HCT116 (cell line): ENCODE measurements at places on chromosomes 1 and 21. TPM values are rescaled to one million over a fixed set of nuclear protein-coding genes. Genes with fewer than 3 reads are reported as not detected.

The NPHS2 gene
- not detected for total RNA-seq

DNA sequence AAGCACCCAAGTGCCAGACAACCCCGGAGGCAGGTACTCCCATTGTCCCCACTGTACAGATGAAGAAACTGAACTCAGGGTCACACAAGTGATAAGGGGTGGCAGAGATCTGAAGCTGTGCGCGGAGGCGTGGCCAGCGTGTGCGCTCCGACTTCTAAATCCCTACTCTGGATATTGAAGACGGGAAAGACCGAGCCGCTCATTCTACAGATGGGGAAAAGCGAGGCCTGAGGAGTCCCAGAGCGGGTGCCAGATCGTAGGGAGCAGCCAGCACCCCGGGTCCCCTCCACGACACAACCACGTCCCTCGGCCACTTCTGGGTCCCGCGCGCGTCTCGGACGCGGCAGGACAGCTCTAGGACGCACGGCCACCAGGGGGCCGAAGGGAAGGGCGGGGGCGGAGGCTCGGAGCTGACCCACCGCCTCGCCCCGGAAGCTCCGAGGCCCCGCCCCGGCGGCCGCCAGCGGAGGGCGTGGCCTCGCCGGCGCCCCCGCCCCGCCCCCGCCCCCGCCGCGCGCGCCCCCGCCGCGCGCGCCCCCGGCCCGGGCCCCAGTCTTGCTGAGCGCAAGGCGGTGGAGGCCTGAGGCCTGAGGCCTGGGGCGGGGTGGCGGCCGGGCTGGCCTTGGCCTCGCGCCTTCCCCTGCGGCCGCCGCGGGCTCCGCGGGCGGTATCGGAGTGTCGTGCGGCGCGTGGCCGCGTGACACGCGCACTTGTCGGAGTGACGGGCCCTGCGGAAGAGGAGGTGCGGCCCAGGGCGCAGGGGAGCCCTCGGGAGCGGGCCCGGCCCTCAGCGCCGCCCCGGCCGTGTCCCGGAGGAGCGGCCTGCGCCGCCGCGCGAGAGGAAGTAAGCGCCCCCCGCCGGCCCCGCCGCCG lies at the start of gene H6PD:
Gene H6PD, plus strand, starts transcription at position 552 of the 873 bp plus-strand sequence. CDS start 10,161 bp downstream, outside the sequence.
- no peaks in the 10 kb centered on the region for H3K36me3 ChIP-seq
- H3K4me3 ChIP-seq: peak within 1 kb of the TSS; percentile 88
- H3K27me3 ChIP-seq: no peaks in the 10 kb centered on the region

DNA sequence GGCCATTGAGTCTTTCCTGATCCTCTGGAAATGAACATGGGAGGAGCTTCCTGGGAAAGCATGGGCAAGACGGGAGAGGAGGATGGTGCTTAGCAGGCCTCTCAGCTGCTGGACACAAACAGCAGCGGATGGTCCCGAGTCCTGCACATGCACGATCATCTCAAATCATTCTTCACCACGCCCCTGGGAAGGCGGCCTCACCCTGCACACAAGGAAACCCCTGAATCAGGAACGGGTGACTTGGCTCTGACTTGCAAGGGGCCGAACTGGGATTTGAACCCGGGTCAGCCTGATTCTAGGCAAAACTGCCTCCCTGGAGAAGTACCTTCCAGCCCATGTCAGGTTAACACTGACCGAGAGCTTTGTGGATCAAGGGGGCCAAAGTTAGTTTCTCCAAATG lies 134.8 kb upstream of the WNT4 start:
- peaks cover 8% of the 10 kb centered on the region for H3K4me1 ChIP-seq
- no peak for DNase-seq
- no peaks in the 10 kb centered on the region for H3K36me3 ChIP-seq

- H3K4me1 ChIP-seq: no peaks in the 10 kb centered on the region
- no peaks in the 10 kb centered on the region for H3K27me3 ChIP-seq
- no peak overlapping the region for H3K4me3 ChIP-seq
- DNase-seq: no peak
- H3K27ac ChIP-seq: no peak overlapping the region
- H3K36me3 ChIP-seq: no peaks in the 10 kb centered on the region
These were observed 246.3 kb downstream of the FGGY start for GRCh38 chr1:59543211-59543668.

- no peak overlapping the region for H3K4me3 ChIP-seq
- no peak overlapping the region for H3K27ac ChIP-seq
- no peaks in the 10 kb centered on the region for H3K4me1 ChIP-seq
These were observed 28.1 kb upstream of the PLXNA2 start for GRCh38 chr1:208272311-208272710.

DNA sequence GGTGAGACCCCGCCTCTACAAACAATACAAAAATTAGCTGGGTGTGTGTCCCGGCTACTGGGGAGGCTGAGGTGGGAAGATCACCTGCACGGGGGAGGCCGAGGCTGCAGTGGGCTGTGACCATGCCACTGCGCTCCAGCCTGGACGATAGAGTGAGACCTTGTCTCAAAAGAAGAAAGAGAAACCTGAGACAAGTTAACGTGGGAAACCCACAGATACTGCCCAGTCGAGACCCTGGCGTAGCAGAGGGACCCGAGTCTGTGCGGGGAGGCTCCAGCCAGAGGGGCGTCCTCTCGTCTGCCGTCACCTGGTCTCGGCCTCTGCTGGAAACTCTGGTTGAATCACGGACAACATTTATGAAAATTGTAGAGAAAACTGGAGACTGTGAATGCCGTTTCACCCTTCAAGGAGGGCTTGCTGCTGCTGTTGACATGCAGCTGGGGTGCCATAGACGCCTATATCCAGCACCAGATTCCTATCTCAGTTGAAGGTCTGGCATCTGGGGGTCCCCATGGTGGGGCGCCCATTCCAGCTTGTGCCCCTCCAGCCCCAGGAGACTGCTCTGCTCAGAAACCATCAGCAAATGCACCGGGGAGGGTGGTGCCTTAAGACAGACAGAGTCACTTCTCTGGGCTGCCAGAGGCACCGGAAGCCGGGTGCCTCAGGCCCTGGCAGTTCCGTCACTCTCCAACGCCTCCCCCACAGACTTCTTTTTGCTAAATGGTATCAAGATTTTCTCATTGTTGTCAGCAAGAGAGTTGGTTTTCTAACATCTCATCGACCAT lies 13.6 kb upstream of the CDK11B start:
- no peak overlapping the region for H3K4me3 ChIP-seq
- DNase-seq: no peak

GRCh38 chr1:164840936-164841335 lies 282.0 kb downstream of the PBX1 start:
- no peak for DNase-seq
- no peaks in the 10 kb centered on the region for H3K4me1 ChIP-seq
- no peaks in the 10 kb centered on the region for H3K27me3 ChIP-seq
- H3K4me3 ChIP-seq: no peak overlapping the region
- H3K27ac ChIP-seq: no peak overlapping the region

The GJB5 gene
- total RNA-seq: 4.6 TPM

DNA sequence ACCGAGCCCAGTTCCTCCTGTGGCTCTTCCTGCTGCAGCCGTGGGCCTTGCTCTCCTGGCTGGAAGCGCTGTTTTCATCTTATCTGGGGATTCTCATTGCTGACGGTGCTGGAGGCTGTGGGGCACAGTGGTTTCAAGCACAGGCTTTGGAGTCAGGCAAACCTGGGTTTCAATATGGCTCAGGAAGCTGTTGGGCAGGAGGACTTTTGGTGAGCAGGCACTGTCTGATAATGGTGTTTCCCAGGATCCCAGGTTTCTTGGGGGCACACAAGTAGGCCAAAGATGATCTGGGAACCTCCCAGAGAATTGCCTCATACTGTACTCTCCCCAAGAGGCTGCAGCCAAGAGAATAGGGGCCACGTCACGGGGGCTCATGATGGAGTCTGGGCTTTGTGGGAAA lies 105.6 kb upstream of the TRABD2B start:
- DNase-seq: no peak
- peaks cover 14% of the 10 kb centered on the region for H3K27me3 ChIP-seq
- no peaks in the 10 kb centered on the region for H3K4me1 ChIP-seq

DNA sequence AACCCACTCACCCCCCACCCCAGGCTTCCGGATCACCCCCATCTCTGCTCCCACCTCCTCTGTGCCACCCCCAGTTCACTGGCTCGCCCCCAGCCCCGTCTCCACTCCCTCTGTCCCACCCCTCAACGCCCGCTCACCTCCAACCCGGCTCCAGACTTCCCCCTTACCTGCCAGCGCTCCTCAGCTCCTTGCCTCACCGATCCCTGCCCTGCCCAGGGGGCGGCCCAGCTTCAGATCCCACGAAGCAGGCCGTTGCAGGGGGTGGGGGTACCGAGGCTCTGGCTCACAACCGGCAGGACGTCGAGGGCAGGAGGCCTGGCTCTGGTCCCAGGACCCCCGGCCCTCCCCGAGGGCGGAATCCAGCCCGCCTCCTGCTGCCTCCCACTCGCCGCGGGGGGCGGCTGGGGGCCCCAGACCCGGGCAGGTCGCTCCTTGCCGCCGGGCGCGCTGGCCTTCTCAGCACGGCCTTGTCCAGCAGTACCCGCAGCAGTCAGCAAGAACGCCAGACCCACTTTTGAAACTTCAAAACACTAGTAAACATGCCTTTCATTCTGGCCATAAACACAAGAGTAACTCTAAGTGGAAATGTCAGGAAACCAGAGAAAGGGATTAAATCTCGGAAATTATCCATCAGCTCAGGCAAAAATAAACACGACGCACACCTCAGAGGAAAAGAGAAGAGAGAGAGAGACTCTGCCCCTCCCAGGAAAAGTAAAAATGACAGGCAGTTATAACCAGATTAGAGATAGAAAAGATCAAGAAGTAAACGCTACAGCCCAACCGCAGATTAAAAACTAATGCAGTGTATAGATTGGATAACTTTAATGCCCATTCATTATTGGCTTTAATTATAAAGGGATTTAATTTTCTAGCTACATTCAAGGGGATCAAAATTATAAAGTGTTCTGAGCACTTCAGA lies 1.0 kb upstream of the FAM89A start:
- no peak overlapping the region for H3K27ac ChIP-seq
- no peaks in the 10 kb centered on the region for H3K36me3 ChIP-seq
- H3K4me3 ChIP-seq: peak overlapping the region; percentile 36
- no peaks in the 10 kb centered on the region for H3K27me3 ChIP-seq
- no peak for DNase-seq

DNA sequence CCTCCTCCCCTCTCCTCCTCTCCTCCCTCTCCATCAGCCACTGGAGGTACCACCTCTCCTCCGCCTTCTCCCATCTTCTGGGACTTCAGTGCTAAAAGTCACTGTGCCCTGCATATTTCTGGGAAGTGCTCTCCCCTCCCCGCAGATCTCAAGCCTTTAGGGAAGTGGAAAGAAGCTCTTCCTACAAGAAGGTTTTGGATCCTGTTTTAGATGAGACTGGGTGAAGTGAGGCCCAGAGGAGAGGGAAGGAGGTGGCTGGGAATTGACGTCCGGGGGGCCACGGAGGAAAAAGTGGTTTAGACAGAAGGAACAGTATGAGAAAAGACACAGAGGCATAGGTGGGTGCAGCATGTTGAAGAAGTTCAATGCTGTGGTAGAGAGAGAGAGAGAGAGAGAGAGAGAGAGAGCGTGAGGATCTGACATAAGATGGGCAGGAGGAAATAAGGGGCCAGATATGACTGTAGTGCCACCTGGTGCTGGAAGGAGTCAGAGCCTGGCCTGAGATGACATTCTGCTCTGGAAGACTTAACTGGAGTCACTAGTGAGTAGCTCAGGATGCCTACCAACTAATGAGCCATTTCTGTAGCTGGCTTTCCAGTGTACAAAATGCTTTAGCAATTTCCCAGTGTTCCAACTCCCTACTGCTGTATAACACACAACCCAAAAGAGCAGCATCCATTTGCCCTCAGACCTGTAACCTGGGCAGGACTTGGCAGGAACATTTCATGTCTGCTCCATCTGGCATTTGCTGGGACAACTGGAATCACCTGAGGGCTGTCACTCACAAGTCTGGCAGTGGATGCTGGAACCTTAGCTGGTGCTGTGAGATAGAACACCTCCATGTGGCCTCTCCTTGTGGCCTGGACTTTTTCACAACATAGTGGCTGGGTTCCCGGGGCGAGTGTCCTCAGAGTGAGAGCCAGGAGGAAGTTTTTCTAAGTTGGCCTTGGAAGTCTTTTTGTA lies 16.6 kb upstream of the ZSCAN20 start:
- no peaks in the 10 kb centered on the region for H3K36me3 ChIP-seq
- no peaks in the 10 kb centered on the region for H3K27me3 ChIP-seq
- DNase-seq: peak; percentile 80
- no peak overlapping the region; the same call in 1 of the 2 replicates for H3K27ac ChIP-seq

- no peaks in the 10 kb centered on the region for H3K36me3 ChIP-seq
- no peak overlapping the region for H3K27ac ChIP-seq
- no peak for DNase-seq
- no peaks in the 10 kb centered on the region for H3K4me1 ChIP-seq
These were observed 11.0 kb downstream of the TNFRSF9 start for GRCh38 chr1:7929637-7930036.

- no peak for DNase-seq
- H3K36me3 ChIP-seq: no peaks in the 10 kb centered on the region
- H3K27me3 ChIP-seq: no peaks in the 10 kb centered on the region
- no peak overlapping the region for H3K27ac ChIP-seq
These were observed 3.5 kb downstream of the ABCB10 start for GRCh38 chr1:229554886-229555621.

DNA sequence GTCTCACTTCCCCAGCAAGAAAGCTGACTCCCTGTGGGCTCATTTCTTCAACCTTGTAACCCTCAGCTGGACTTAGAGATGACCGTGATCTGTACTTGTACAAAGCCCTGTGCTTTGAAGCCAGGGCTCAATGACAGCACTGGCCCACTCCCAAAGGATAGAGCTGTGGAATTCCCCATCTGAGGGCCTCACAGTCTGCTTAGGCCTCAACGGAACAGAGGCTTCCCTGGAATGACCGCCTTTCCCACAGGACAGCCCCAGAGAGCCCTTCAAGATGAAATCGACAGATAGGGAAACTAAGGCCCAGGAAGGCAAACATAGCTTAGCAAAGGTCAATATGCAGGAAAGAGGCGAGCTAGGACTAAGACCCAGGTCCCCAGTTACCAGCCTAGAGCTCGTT lies 11.5 kb downstream of the SLC9A1 start:
- no peaks in the 10 kb centered on the region for H3K36me3 ChIP-seq
- no peak for DNase-seq
- peaks cover 71% of the 10 kb centered on the region for H3K4me1 ChIP-seq
- H3K27me3 ChIP-seq: no peaks in the 10 kb centered on the region
- H3K4me3 ChIP-seq: no peak overlapping the region

GRCh38 chr1:55352080-55352810 lies 137.1 kb upstream of the USP24 start:
- DNase-seq: no peak
- no peaks in the 10 kb centered on the region for H3K36me3 ChIP-seq
- no peak overlapping the region for H3K4me3 ChIP-seq
- no peak overlapping the region for H3K27ac ChIP-seq
- H3K4me1 ChIP-seq: no peaks in the 10 kb centered on the region
- H3K27me3 ChIP-seq: no peaks in the 10 kb centered on the region

The RGS8 gene
- total RNA-seq: not detected

GRCh38 chr1:192737306-192737705 lies 71.5 kb upstream of the RGS2 start:
- H3K27ac ChIP-seq: no peak overlapping the region
- no peaks in the 10 kb centered on the region for H3K4me1 ChIP-seq
- H3K4me3 ChIP-seq: no peak overlapping the region
- DNase-seq: no peak
- H3K36me3 ChIP-seq: no peaks in the 10 kb centered on the region
